ENCODE measurements at places on chromosomes 16 and 17. TPM values are rescaled to one million over a fixed set of nuclear protein-coding genes. Genes with fewer than 3 reads are reported as not detected.
A peak's percentile ranks its signal among the peaks of the same experiment; 100 is the strongest.

DNA sequence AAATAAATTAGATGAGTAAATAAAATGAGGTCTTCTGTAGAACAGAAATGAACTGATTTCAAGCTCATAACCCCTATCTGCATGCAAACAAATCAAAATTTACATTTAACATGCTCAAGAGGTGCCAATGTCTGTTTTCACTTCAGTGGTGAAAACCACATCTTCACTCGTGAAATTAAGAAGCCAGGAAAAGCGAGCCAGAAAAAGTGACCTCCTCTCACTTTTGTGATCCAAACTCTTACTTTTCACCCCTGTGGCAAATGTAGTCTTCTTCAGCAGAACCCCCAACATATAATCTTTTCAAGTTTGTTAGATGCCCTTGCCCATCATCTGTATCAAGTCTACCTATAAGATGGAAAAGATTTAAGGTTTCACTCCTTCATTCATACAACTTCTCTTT is 9.5 kb upstream of the QRICH2 start:
- no peaks in the 10 kb centered on the region for H3K36me3 ChIP-seq
- H3K4me3 ChIP-seq = no peak overlapping the region

DNA sequence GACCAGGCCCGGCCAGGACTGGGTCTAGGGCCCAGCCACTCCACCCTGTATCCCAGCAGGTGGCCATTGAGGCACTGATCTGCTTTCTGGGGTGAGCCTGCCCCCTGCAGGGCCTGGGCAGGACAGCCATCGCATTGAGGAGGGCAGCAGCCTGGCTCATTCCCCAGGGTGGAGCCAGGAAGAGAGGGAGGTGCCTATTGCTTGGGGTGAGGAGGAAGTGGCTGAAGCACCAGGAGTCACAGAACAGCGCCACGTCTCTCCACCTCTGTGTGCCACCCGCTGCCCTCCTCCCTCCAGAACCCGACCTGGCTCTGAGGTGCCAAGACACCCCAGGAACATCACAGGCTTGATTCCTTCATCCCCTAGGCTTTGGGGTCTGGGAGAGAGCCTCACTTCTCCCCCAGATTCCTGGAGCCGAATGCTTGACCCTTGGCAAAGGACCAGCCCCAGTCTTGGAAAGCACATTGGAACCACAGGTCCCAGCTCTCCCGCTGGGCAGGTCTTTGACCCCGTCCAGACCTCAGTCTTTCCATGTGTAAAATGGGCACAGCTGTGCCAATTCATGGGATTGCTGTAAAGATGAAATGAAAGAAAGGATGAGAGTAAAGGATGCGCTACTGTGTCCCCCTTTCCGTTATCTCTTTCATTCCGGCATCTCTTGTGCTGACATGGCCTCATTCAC is 7.2 kb upstream of the KRT36 start:
- peaks cover 10% of the 10 kb centered on the region for H3K27me3 ChIP-seq
- H3K36me3 ChIP-seq = peaks cover 5% of the 10 kb centered on the region
- peaks cover 35% of the 10 kb centered on the region for H3K4me1 ChIP-seq

DNA sequence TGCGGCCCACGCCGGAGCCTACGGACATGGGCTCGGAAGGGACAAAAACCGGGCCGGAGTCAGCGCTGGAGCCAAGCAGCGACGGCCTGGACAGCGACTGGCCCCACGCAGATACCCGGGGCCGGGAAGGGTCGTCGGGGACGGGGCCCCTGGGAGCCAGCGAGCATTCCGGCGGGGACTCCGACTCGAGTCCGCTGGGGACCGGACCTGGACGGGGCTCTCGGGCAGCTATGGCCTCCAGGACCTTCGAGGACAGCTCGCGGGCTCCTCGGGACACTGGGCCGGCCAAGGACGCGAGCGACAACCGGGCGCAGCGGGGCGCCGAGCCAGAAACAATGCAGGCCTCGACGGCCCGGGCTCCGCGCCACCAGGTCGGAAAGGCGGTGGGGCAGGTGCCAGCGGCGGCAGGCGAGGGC is 1.0 kb downstream of the MYO15B start:
- peak overlapping the region; percentile 71 for H3K4me3 ChIP-seq
- no peak overlapping the region for H3K27ac ChIP-seq
- no peaks in the 10 kb centered on the region for H3K27me3 ChIP-seq
- H3K36me3 ChIP-seq = no peaks in the 10 kb centered on the region

DNA sequence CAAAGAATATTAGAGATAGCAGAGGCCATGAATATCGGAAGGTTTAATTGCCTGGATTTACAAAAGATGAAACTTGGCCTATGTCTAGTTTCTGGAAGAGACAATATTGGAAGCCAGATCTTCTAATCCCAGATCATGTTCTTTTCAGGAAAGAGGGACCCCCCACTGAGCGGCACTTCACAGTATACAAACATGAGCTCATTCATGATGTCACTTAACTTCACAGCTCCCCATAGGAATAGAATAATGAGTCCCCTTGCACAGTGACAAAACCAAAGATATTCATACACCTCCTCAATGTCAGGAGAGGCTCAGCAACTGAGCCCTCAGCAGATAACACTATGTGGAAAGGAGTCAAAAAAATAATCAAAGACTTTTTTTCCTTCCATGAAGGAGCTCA is 147.5 kb downstream of the CDH11 start:
- H3K4me1 ChIP-seq = no peaks in the 10 kb centered on the region
- H3K27ac ChIP-seq = no peak overlapping the region

Gene HS3ST4
- total RNA-seq = not detected

Gene ASPSCR1
- 38.1 TPM for total RNA-seq

Gene RAB37
- total RNA-seq = 41.4 TPM
